ENCODE measurements at places on chromosomes 5 and 9.

GRCh38 chr5:134148316-134148715 is 28.4 kb downstream of the SKP1 start:
- DNase-seq = no peak

DNA sequence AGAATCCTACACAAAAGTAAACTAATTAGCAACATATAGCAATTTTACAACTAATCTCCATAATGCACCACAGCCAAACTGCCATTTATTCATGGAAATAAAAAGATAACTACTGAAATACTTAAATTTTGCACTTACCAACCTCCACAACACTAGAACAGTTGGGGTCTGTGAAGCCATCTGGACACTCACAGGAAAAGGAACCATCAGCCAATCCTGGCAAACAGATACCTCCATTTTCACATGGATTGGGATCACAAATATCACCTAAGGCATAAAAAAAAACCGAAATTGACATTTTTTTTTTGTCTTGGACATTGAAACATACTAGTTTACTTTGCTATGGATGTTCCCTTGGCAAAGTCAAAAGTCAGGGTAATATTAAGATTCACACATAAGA is 130.7 kb downstream of the EDIL3 start:
- DNase-seq = no peak

DNA sequence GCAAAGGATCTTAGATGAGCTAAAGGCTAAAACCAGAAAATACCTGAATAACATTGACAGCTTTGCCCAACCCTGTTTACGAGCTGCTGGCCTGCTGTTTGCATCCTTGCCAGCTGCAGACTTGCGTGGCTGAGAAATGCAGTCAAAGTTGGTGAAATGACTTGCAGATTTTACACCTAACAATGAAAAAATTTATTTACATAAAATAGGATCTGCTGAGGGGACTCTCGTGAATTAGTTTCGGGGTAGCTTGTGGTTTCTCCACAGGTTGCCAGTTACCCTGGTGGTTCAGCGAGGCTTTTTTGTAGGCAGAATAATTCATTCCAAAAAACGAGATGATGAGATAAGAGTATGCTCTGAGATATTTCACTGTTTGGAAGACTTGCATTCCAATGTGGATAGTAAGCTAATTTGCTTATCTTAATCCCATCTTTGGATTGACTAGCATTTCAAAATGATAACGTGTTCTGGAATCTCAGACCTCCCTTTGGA is 65.7 kb upstream of the FANCC start:
- DNase-seq = no peak

DNA sequence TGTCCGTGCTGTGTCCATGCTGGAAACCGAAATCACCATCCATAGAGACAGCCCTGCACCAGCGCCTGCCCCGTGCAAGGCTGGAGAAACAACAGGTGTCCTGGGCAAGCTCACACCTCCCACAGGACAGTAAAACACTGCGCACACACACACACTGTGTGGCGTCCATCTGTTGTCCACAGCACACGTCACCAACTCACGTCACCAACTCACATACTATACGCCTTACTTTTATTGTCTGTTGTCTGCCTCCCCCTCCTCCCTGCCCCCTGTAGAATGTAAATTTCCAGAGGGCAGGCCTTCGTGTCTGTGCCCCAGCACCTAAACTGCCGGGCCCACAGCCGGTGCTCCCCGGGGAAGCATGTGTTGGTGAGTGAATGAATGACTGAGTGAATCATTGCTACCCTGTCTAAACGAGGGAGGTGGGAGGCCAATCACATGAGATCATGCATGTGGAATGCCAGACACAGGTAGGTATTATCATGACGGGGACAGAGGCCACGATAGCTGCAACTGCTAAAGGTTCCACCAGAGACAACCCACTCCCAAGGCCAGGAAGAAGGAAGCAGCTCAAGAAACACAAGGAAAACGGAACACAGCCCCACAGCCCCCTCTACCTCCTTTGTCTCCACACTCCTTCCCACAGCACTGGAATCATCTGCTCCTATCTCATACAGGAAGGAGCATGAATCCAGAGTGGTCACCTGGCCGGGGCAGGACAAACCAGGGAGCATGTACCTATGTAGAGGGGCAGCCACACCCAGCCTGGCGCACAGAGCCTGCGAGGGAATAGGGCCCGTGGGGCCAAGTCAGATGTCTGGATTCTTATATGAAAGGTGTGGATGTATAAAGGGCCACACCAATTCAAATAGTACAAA is 41.9 kb downstream of the STK10 start:
- no peak for DNase-seq

- DNase-seq = no peak
These were observed 226.5 kb upstream of the TUT7 start for GRCh38 chr9:86580688-86581087.

GRCh38 chr5:171379961-171380360 is 7.7 kb upstream of the NPM1 start:
- no peak for DNase-seq

- no peak for DNase-seq
These were observed 68.6 kb upstream of the IL17B start for GRCh38 chr5:149447373-149448367.

Data from SHP77 (cell line).